ENCODE measurements at places on chromosomes 2 and 18.

GRCh38 chr18:79458917-79459803 is 63.4 kb downstream of the NFATC1 start:
- DNase-seq, result no peak

DNA sequence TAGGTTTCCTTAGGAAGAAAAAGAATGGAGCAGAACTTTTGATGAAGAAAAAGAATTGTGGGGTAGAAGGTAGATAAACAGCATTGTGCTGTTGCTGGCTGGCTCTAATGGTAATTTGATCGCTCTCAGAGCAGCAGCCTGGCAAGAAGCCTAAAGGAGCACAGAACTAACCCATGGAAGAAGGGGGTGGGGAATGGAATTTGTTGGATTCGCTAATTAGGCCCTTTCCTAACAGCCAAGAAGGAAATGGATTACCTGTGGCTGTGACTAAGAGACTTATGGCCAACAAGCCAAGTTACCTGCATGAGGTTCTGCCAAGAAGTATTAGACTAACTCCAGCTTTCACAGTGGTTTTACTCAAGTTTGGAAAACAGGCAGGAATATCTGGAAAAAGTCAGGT is 210.6 kb downstream of the IKZF2 start:
- DNase-seq, result peak; percentile 19

- DNase-seq, result no peak
Measured at GRCh38 chr18:69935319-69936190, 12.1 kb downstream of the CD226 start.

DNA sequence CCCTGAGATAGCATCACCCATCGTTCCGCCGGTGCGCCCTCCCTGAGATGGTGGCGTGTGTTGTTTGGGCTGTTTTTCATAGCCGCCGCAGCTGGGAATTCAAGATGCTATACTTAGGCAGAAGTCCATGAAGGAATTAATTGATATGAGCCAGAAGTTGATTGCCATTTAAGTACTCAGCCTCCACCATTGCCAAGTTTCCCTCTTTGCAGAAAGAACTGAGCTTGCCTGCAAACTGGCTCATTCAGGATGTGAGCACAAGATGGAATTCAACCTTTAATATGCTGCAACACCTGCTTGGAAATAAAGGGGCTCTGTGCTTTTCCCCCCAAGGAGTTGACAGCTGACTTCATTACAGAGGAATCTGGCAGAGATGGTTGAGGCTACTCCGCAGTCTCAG is 295.5 kb downstream of the ZNF521 start:
- DNase-seq, result no peak

DNA sequence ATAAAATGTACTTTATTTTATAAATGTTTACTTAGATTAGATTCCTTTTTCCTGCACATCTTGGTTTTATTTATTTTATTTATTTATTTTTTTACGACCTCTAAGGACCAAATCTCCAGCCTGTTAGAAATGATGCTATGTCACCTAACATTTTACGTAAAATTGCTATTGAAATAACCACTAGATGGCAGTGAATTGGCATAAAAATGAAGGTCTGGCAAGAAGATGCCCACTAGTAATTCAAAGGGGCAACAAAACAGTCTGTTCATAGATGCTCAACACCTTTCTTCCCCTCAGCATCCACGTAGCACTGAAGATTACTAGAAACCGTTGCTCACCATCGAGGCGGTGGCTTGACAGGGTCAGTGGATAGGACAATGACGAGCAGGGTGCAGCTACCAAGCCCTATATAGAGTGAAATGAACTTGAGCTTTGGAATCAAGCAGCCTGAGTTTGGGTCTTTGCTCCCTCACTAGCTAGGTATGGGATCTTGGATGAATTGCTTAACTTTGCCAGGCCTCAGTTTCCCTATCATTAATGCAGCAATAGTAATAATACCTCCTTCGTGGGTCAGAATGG is 128.7 kb upstream of the L3MBTL4 start:
- DNase-seq, result no peak

- DNase-seq, result no peak
Measured at GRCh38 chr18:69763821-69764220, 183.9 kb downstream of the CD226 start.

DNA sequence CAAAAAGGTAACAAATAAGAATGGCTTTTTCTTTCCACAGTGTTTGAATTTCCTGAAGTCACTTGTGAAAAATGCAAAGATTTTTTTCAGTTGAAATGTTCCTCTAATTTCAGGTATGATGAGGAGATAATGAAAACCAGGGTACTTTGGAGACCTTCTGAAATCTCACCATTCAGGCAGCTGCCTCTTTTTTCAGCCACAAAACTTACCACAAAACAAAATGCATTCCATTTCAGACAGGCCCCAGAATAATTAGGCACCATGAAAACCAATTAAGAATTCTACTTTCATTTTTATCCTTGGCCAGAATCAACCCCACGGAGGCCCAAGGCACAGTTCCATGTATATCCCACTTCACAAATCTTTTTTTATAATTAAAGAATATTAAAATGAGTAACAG is 880.3 kb upstream of the ACVR2A start:
- DNase-seq, result no peak

GRCh38 chr2:183456177-183456576 is 331.9 kb downstream of the NUP35 start:
- no peak for DNase-seq

DNA sequence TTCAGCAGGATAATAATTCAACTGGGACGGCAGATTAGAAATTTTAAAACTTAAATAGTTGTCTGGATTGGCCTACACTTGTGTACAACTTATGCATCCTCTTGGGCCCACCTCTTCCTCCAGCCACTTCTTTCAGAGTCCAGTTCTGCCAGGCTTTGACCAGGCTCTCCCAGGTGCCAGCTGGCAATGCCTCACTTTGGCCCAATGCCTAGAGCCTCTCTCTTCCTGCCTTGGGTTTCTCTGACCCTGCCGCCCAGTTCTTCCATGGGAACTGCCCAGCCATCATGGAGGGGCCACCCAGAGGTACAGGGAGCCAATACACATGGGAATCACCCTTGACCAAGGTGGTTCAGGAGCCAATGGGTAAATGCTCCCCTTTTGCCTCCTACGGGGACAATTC is 135.5 kb downstream of the IRS1 start:
- no peak for DNase-seq

- DNase-seq, result no peak
Measured at GRCh38 chr2:81299841-81300240, 995.3 kb upstream of the LRRTM1 start.

DNA sequence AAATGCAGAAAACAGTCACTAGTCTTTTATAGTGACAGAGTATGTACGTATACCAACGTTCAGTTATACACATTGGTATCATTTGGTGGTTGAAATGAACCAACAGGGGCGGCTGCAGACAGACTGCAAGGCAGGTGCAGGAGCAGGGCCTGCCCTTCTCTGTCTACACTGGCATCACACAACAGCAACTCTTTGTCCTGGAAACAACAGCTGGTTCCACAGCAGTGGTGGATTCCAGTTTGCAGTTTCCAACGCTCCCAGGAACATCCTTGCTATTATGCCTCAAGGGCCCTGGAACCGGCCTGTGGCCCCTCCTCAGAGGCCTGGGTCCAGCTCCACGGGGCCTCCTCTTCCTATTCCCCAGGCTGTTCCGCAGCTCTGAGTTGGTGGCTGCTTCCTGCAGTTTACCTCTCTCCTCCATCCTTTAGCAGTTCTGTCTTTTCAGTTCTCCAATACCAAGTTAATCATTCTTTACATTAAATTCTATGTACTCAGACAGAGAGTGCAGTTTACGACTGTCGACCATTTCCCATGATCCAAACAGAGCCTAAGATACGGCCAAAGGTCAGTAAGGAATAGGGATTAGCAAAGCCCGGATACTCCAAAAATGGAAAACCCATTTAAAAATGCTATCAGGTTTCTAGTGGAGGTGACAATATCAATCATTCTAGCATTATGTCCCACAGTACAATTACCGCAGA is 87.8 kb downstream of the NOL10 start:
- no peak for DNase-seq

GRCh38 chr2:149019768-149020167 is 18.7 kb upstream of the LYPD6B start:
- DNase-seq, result no peak

DNA sequence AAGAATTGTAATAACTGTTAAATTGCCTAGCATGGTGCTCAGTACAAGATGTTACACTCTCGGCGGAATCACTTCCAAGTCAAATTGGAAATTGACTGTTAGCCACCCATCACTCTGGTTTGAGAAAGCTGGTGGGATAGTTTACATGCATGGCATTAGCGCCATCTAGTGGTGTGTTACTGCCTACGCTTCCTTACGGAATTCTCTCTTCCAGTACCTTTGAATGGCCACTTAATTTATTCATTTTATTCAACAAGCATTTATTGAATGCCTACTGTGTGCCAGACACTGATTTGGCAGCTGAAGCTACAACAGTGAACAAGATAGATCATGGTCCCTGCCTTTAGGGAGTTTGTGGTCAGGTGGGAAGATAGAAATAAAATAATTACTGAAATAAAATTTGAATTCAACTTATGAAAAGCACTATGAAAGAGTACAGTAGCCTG is 171.2 kb downstream of the TMEM247 start:
- no peak for DNase-seq

GRCh38 chr2:134119117-134119712 is 134.7 kb upstream of the MGAT5 start:
- DNase-seq, result no peak

- DNase-seq, result peak; percentile 28
Measured at GRCh38 chr2:221500501-221501209, 71.4 kb downstream of the EPHA4 start.

DNA sequence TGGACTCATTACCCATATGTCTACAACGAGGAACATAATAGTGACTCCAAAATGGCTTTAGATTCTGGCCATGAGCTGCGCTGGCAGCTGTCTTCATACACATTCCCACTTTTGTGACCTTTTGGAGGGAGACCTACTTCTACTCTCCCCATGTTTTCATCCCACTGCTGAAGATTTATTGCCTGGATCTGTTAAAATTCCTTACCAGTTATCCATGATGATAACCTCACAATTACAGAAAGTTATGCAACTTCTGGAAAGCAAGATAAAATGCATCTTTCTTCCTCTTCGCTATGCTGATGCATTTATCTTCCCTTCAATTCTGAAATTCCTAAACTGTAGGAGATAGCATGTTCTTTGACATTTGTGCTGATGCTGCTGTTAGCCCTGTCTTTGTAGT is 855.3 kb downstream of the SLC4A3 start:
- DNase-seq, result no peak

DNA sequence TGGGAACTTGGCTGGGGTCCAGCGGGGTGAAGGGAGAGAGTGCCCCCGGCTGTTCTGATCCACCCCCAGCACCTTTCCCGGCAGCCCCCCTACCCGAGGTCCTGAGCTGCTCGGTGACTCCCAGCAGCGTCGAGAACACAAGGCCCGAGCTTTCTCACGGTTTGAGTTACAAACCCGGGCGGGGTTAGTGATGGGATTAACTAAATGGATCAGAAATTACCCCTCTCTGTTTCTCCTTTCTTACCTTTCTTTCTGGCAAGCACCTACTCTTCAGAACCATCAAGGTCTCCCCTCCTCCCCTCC is 139.4 kb upstream of the GPC1 start:
- no peak for DNase-seq

DNA sequence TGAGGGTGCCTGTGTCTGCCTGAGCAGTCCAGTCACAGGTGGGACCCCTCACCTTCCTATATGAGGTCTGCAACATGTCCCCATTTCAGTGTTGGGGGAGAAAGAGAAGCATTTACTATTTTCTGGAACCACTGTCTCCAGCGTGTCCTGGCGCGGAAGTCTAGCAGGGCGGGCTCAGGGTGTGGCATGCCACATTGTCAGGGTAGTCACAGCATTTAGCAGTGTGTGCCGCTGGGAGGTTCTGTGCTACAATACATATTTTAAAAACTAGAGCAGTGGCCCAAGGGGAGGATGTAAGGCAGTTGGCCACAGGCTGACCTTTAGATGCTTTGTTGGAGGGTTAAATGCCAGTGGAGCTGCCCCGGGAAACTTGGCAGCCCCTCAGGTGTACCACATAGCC is 12.5 kb downstream of the UBE2F start:
- DNase-seq, result no peak

GRCh38 chr2:234164493-234165413 is 114.3 kb downstream of the SPP2 start:
- DNase-seq, result no peak

GRCh38 chr2:229059331-229060033 is 211.6 kb downstream of the PID1 start:
- DNase-seq, result no peak

GRCh38 chr18:36299015-36299414 is 1.5 kb downstream of the FHOD3 start:
- DNase-seq, result no peak

DNA sequence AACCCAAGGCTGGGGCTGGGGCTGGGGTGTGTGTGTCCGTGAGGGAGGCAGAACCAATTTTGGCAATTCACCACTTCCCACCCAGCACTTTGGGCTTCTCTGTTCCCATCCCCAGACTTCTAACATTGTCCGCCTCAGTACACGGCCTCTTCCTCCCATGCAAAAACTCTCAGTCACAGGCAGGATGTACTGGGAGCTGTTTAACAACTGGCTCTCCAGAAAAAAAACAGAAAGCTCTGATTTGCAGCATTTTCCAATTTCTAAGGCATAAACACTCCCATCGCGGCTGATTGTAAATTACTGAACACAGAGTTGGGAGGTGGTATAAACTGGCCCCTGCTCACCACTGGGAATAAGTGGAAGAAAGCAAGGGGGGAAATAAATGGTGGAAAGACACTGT is 73.1 kb upstream of the MAP4K3 start:
- DNase-seq, result no peak

DNA sequence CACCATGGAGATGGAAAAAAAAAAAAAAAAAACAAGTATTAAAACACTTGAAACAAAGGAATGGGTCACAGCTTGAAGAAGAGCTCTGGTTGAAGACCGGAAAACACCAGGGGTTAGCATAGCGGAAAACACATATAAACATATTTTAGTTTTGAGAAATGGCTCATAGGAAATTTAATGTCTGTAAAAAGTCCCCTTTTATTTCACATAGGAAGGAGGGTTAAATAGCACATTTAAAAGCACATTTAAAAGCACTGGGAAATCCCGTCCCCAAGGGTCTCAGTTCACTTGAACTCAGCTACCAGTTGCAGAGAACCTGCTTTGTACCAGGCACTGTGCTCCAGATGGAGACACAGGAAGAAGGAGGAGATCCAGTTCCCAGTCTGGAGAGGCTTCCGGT is 65.5 kb downstream of the KCNE4 start:
- DNase-seq, result no peak

DNA sequence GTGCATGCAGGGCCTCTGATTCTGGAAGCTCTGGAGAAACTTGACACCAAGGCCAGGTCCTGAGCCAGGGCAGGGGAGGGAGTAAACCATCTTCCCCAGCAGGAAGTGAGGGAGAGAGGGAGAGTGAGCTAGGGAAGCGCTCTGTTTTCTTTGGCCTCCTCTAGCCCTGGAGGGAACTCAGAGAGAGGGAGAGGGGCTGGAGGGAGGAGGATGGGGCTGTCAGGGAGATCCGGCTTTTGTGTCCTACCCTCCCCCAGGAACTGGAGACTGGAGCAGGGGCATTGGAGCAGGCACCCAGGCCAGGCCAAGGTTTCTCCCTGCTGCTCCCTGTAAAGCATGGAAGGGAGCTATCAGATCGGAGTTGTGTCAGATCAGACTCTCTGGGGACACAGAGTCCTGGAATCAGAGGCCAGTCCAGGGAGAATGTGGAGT is 22.7 kb upstream of the PKDCC start:
- peak; percentile 78 for DNase-seq

- no peak for DNase-seq
Measured at GRCh38 chr18:63879709-63880108, 7.8 kb upstream of the SERPINB2 start.

- no peak for DNase-seq
Measured at GRCh38 chr18:3491981-3492555, 42.1 kb downstream of the TGIF1 start.

GRCh38 chr18:49857708-49858107 is 44.4 kb upstream of the ACAA2 start:
- no peak for DNase-seq
